ENCODE measurements at places on chromosomes 5 and 9.

GRCh38 chr9:91116711-91117110 lies 245.0 kb downstream of the AUH start:
- DNase-seq = no peak

GRCh38 chr5:75716715-75717081 lies 539 bp downstream of the POC5 start:
- DNase-seq = no peak

DNA sequence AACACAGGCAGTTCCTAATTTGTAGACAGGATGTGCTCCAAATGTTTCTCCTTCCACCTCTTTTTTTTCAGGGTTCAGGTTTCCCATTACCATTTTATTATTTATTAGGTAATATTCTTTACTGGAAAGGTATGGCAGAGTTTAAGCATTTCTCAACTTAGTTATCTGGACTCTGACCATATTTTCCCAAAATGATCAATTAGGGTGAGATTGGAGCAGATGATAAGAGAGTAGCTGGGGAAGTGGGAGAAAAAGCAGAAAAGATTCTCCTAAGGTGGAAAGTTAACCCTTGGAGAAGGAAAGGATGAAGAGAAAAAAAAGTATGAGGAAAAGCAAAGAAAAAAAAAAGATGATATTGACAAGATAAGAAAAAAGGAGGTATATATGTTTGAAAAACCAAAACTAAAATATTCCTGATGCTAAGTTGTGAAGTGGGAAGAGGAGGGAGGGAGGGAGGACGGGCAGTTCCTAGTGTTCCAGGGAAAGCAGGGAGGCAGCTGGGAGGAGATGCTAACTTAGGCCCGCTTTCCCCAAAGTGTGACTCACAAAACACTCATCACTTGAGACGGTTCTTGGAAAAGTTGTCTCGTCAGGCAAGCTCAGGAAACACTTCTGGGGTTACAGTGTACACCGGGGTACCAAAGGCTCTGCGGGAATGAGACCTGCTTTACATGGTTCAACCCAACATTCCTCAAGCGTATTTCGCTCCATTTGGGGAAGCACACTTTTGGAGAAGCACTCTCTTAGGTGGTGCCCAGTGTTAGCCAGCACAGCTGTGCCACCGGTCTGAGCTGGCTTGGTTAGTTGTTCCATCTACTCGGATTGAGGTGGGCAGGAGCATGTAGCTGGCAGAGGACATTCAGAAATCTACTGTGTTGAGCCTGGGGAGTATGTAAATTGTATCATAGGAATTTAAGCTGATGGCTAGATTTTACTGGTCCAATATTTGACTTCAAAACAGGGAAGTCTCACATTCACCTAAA lies 35.1 kb downstream of the B4GALT1 start:
- DNase-seq = no peak

GRCh38 chr9:86794391-86795046 lies 152.8 kb downstream of the GAS1 start:
- DNase-seq = no peak

- DNase-seq = no peak
Observed at GRCh38 chr9:86708918-86709835, 238.1 kb downstream of the GAS1 start.

DNA sequence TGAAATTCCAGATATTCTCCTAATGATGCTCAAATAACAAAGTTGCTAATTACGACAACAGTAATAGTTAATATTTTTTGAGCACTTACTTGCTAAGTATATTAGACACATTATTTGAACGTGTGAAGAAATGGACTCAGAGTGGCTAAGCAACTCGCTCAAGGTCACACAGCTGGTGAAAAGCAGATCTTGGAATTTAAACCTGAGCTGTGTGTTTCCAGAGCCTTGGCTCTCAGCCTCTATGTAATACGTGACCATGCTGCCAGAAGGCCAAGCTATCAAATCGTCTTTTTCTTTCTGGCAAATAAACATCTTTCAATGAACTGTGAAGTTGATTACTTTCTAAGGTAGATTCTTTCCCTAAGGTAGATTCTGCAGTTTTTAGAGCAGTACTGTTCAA lies 61.6 kb downstream of the KCTD16 start:
- no peak for DNase-seq

- no peak for DNase-seq
Observed at GRCh38 chr5:95081982-95082381, 202.9 kb downstream of the MCTP1 start.

DNA sequence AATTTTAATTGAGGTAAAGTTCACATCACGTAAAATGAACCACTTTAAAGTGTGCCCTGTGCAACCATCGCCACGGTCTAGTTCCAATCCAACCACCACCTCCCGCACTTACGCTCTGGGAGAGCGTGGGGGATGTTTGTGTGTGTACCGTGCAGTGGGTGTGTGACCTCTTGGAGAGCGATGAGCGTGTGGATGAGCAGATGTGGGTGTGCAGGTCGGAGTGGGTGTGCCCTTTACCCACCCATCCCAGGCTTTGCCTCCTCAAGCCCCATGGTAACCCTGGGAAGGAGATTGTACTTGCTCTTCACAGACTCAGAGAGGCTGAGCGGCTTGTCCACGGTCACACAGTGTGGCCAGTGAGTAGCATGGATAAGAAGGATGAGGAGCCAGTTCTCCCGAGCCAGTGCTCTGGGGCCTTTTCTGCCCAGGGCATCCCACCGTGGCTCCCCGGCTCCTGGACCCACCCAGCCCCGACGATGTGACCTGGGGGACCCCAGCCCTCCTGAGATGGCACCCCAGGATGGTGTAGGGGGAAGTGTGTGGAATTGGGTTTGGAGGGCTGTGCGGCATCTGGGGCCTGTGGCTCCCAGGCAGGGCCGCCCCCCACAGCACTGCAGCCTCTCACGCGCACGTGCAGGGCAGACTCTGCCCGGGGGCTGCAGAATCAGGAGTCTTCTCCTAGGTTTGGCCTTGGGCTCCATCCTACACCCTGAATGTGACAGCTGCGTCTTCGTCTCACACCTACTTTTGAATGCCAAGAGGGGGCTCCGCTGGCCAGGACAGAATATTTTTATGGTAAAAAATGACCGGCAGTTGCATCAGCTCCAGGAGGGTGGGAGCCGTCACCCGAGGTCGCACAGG lies 13.6 kb downstream of the LHX3 start:
- no peak for DNase-seq

DNA sequence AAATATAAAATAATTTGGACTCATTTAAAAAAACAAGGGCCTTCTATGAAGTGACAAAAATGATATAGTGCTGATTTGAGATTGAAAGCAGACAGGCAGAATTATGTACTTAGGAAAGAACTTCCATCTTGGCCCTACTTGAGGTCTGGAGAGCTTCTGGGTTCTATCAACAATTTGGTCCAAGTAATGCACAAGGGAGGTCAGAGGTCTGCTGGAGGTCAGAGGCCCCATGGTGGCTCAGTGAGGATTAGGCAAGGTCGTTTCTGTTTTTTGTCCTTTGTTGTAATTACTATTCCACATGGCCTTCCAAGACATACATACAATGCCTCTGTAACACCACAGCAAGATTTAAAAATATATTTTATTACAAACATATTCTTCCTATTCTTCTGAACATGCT lies 37.2 kb downstream of the NUDT12 start:
- no peak for DNase-seq

DNA sequence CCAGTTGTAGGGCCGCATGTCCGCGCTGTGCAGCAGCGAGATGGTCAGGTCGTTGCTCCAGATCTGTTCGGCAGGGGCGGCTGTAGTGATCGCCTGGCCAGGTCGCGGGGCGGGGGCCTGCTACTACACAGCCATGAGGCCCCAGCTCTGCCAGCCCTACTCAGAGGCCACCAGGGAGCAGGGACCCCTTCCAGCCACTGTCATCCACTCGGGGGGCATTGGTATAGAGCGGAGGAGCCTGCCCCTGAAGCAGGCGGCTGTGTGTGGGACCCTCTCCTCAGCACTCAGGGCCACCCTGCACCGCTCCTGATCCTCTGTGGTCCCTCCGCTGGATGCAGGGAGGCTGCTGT lies 1.7 kb downstream of the FBXW5 start:
- DNase-seq = no peak

DNA sequence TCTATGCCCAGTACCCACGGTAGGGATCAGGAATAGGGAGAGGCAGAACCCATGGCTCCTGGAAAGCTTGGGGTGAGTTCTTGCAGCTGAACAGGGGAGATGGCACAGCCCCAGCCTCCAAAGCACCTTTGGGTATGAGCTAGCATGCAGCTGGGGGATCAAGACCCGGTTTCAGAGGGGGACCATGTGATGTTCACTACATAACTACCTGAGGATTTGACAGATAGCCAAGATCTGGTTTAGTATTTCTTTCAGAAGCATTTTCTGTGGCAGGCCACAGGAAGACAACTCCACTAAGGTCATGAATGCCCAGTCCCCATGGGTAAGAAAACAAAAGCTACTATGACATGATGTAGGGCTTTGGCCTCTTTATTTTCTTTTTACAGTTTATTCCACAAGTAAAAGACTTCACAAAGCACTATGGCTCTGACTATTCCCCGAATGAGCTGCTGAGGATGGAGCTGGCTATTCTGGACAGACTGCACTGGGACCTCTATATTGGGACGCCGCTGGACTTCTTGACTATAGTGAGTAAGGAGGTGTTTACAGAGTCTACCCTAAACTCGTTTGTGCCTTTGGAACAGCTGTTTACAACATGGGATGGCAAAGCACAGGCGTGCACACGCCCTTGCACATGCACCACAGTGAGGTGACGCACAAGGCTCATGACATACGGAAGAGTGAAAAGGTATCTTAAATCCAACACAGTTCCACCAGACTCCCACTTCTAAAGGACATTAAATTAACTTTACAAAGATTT lies 3.4 kb downstream of the CCNI2 start:
- DNase-seq = no peak

DNA sequence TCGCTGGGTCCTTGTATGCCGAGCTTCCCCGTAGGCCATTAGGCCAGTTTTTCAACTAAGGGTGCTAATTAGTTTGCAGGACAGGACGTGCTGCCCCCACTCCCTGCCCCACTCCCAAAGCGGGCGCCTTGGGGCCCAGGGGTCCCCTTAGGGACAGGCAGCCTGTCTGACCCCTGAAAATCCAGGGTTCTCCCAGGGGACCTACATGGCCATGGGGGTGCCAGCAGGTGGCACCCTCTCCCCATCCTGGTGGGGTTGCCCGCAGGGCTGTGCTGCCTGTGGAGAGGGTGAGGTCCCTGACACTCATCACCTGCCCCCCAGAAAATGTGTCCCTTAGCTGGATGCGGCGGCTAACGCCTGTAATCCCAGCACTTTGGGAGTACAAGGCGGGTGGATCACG lies 8.5 kb upstream of the CCDC187 start:
- peak; percentile 45 for DNase-seq

DNA sequence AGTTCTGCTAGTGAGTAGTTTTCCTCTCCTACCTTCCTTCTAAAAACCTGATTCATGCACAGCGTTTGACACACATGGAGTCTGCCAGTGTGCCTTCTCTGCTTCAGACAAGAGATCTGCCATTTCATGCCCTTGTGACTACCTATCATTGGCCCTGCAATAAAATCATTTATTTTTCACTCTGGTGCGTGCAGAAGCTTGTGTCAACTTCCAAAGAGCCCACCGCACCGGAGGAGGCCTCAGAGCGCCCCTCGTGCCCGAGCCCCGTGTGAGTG lies 13.7 kb downstream of the HNRNPH1 start:
- DNase-seq = no peak

DNA sequence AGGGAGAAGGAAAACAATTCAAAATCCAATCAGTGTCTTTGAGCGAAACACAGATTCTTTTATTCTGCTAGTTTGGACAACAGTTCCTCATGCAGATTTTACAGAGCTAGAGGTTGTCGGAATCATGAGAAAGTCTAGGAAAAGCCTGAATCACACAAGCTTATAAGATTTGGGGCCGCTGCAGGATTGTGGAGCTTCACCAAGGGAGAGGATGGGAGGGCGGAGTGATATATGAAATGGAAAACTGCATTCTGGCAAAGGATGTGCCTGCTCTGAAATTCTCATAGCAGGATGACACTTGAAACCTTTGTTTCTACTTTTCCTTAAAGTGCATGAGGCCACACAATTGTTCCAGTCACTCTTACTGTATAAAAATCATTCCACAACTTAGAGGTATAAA lies 134.3 kb downstream of the OR2K2 start:
- DNase-seq = no peak

Data from CD4-positive, alpha-beta T cell treated with Interleukin-1 beta for 1 hour (primary cell).